ENCODE measurements at places on chromosomes 5 and 9.

DNA sequence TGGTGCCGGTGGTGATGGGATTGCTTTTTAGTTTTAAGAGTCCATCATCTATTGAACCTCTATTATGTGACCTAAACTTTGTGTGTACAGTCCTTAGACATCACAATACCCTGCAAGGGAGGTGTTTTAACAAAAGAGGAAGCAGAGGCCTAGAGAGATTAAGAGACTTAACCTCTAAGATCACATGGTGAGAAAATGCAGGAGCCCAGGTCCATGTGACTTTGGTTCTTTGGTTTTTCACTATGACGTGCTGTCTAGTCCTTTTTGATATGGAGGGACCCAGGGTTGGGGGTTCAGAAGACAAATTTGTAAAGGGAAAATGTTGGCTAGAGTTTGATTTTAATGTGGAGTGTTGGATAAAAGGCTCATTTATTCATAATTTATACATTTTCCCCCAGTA lies 34.1 kb upstream of the TRMT10B start:
- DNase-seq, result no peak

GRCh38 chr9:97109194-97109811 lies 70.4 kb upstream of the CTSV start:
- DNase-seq, result no peak

DNA sequence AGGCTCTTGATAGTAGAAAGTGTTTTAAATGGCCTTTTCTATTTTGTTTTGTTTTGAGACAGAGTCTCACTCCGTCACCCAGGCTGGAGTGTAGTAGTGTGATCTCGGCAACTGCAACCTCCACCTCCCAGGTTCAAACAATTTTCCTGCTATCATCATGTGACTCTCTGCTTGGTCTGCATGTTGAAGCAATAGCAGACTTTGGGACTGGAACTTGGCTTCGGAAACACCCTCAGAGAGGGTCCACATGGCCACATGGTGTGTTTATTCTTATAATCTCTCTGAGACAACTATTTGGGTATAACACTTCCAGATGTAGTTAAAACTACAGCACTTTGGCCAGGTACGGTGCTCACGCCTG lies 10.9 kb downstream of the SLC1A1 start:
- no peak for DNase-seq

DNA sequence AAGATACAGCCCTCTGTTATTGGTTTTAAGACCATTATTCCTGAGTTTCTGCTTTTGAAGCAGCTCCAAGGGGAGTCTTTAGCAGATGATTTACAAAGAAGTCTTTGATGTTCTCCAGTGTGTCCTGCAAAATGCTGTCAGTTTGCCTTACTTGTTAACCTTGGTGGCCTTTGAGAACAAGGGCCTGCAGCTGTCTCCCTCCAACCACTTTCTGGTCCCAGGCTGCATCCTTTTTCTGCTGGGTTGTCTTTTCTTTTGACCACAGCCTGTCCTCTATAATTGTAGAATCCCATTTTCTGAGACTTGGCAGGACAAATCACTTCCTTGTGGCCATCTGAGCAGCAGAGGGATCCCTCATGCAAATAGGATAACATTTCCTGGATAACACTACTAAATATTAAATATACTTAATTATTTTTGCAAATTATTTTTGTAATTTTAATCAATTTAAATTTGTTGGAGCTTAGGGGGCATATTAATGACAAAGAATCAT lies 281.4 kb downstream of the DMRT2 start:
- no peak for DNase-seq

GRCh38 chr5:23269981-23270380 lies 237.4 kb upstream of the PRDM9 start:
- DNase-seq, result no peak

- DNase-seq, result no peak
Observed at GRCh38 chr9:114448706-114449105, 56.6 kb downstream of the WHRN start.

DNA sequence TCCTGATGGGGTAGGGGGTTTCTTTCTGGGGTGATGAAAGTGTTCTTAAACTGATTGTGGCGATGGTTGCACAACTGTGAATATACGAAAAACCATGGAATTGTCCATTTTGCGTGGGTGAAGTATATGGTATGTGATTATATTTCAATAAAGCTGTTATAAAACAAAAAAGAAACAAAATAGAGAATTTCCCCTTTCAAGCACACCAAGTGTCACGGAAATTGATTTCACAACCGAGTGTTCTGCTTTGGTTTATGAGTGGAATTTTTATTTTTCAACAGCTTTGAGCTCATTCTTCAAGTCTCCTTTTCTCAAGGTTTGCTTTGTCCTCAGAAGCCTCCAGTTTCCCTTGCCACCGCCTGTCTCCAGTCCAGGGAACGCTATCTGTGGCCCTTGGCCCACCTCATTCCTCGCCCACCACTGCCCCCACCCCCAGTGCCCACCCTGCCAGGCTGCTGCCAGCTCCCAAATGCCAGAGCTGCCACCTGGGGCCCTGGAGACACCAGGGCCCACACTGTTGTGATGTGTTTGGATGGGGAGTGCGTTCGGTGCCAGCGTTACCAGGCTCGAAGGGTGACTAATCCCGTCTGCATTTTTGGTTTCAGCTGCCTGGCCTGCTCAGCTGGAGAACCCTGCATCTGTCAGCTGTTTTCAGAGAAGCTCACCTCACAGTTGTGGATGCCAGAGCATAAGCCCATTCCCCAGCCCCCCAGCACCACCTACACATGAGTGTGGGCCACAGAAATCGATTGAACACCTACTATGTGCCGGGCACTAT lies 30.4 kb downstream of the DUSP1 start:
- DNase-seq, result peak; percentile 87

DNA sequence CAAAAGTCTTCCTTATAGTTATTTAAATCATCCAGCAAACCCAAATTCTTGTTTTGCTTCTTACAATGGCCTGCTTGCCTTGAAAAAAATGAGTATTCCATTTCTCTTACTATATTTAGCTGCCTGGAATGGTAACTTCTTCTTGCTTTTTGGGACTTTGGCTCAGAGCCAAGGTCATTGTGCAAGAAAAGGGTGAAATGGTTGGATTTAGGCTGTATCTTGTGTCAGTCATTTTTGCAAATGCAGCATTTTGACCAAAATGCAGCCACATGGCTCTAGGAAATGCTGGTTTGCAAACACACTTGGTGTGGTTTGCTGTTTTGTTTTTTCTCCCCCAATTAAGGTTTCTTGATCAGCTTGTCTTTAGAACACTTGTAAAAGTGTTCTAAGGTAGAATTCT lies 133.3 kb upstream of the ELL2 start:
- DNase-seq, result no peak

- no peak for DNase-seq
Observed at GRCh38 chr5:66417781-66418180, 178.4 kb upstream of the MAST4 start.

GRCh38 chr9:76619640-76620039 lies 144.6 kb upstream of the PCA3 start:
- DNase-seq, result no peak

GRCh38 chr5:104843822-104844221 lies 1281.2 kb upstream of the NUDT12 start:
- no peak for DNase-seq

DNA sequence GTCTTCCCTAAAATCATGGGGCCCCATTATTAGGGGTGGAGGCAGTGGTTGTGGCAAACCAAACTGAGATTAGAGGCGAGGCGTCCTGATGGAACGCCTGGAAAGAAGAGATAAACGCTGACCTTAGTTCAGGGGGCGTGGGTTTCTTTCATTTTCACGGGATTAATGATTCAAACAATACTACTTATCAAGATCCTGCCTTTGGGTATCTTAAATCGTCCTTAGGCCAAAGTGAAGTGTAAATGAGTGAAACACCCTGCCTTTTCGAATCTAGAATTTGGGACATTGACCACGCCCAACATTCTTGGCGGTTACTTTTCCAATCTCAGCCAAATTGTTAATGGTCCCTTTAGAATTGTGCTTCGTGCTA lies 1.0 kb upstream of the UBTD2 start:
- DNase-seq, result no peak

GRCh38 chr5:179615203-179615602 lies 8.3 kb downstream of the HNRNPH1 start:
- DNase-seq, result no peak

DNA sequence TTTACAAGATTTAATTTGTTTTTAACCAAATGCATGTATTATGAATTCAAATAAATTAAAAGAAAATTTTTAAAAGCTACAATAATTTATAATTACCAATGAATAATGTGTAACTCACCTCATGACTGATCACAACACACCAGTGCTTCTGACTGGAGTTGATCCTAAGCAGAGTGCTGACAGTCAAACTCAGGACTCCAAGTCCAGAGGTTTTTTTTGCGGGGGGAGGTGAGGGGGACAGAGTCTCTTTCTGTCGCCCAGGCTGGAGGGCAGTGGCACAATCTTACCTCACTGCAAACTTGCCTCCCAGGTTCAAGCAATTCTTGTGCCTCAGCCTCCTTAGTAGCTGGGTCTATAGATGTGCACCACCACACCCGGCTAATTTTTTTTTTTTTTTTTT lies 71.0 kb upstream of the MELK start:
- no peak for DNase-seq

GRCh38 chr5:109859537-109859936 lies 169.8 kb downstream of the MAN2A1 start:
- no peak for DNase-seq

DNA sequence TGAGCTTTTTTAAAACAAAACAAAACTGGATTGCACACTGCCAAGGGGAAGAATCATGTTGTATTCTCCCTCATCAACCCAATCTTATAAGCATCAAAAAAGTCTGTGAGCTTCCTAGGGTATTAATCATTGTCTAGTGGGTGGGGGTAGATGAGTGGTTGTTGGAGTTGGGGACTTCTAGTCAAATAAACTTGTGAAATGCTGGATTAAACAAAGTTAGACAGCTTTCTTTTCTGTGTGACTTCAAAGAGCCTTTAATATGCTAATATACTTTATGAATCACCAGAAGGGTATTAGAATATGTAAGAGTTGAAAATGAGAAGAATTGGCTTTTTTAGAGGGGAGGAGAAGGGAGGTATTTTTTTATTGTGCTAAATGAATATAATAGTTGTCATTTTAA lies 87.7 kb downstream of the GALNT10 start:
- no peak for DNase-seq

GRCh38 chr5:131322926-131323325 lies 59.1 kb downstream of the CDC42SE2 start:
- no peak for DNase-seq

DNA sequence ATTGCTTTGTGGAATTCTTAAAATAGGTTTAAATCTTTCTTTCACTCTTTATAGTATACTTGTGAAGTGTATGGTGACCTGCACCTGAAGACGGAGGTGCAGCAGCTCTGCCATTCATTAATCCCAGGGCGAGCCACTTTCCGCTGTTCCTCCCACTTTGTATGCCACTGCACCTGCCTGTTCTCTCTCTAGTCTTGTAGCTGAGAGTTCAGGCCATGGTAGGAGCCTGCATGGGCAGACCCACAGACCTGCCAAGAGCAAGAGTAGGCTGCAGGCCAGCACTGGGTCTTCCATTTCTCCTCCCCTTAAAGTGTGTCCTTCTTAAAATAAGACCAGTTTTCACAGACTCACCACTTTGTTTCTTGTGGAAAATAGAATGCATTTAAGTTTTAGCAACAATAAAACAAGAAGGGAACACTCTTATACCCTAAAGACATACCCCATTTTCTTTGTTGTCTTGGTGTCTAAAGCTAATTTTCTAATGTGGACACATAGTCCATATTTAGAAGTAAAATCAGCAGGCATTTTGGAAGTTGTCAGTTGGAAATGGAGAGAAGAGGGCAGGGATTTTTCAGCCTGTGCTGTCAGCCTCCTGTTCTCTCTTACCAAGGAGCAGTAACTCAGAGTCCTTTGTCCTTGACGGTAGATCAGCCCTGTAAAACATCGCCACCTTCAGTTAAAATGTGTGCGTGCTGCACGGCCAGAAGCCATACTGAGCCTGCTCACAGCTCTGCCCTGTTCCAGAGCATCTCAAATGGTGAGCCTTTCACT lies 103.2 kb downstream of the SNCAIP start:
- DNase-seq, result peak; percentile 74

GRCh38 chr9:33125871-33126823 lies 41.0 kb downstream of the B4GALT1 start:
- DNase-seq, result no peak

DNA sequence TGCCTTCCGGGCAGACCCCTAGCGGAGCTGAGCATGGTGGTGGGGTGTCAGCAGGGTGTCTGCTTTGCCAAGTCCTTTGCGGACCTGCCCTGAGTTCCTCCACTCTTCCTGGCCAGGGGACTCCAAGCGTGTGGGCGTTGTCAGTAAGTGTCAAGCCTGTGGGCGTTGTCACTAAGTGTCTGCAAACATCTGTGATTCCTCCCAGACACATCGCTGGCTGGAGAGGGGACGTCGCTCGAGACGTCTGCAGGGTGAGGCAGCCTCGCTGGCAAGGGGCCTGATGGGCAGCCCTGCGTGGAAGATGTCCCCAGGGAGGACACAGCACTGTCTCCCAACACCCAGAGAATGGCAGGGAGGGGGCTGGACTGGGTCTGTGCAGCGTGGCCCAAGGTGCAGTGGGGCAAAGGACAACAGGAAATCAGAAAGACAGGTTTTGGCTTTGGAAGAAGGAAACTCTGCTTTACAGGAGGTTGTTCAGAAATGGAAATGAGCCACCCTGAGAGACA lies 28.8 kb downstream of the ADAMTSL2 start:
- no peak for DNase-seq

- no peak for DNase-seq
Observed at GRCh38 chr9:135799261-135799660, 97.3 kb downstream of the KCNT1 start.

GRCh38 chr5:31100047-31100575 lies 93.4 kb upstream of the CDH6 start:
- DNase-seq, result no peak

DNA sequence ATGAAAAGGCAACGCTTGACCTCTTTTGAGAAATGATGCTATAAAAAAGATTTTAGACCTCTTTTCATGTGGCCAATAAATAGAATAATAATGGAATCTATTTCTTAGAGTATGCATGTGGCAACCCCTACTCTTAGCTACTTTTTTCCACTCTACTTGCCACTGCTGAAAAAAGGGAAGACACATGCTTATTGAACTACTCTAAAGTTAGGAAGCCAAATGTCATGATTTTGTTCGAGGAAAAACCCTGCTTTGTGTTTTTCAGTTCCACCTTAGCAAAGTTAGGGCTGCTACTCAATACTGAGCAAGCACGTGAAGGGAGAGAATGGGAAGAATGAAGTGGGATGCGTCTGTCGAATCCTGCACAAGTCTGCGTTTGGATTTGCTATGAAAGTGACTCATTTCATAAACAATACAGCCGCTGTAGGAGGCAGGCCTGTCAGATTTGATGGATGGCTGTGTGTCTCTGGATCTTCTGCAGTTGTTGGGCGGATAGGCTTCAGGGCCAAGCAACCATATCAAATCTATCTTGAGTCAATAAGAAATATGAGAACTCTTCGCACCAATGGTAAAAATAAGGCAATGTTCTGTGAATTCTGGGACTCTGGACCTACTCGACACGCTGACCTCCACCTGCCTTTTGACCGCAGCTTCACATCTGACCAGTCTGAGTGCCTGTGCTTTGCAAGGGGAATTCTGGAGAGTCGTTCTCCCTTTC lies 333.6 kb downstream of the PIK3R1 start:
- DNase-seq, result no peak

GRCh38 chr9:94624629-94625028 lies 14.7 kb downstream of the FBP1 start:
- DNase-seq, result no peak
